Type B pancreatic cell (in vitro differentiated cells): ENCODE measurements at places on chromosomes 12 and 14.

GRCh38 chr14:34030864-34031263, 80.0 kb upstream of the EGLN3 start:
- H3K4me1 ChIP-seq, result peaks cover 28% of the 10 kb centered on the region
- H3K27me3 ChIP-seq, result no peaks in the 10 kb centered on the region
- no peak for DNase-seq

- no peaks in the 10 kb centered on the region for H3K4me1 ChIP-seq
- no peak overlapping the region for H3K4me3 ChIP-seq
- no peaks in the 10 kb centered on the region for H3K27me3 ChIP-seq
Observed at GRCh38 chr14:54147282-54147681, 190.7 kb upstream of the BMP4 start.

- no peak overlapping the region for H3K27ac ChIP-seq
- H3K36me3 ChIP-seq, result no peaks in the 10 kb centered on the region
- H3K27me3 ChIP-seq, result peaks cover 19% of the 10 kb centered on the region
Observed at GRCh38 chr12:52418576-52419110, 12.5 kb upstream of the KRT82 start.

DNA sequence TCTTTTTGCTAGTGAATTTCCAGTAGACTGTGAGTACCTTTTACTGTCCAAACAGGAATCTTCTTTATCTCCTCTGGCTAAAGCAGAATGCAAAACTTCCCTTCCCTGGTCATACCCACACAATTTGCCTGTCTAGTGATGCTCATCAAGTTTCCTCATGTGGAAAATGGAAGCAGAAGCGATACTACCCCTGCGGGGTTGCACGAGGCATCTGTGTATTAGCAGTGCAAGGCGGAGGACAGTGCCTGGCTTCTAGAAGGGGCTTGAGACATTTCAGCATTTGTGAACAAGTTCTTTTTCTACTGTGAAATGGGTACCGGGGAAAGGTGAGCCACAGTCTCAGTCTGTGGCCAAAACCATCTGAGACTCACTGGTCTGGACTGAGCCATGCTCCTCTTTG, 340.9 kb downstream of the AACS start:
- no peak overlapping the region for H3K4me3 ChIP-seq
- no peaks in the 10 kb centered on the region for H3K4me1 ChIP-seq
- H3K27me3 ChIP-seq, result peaks cover 12% of the 10 kb centered on the region
- H3K36me3 ChIP-seq, result peaks cover 4% of the 10 kb centered on the region

GRCh38 chr12:109027767-109028166, 6.9 kb upstream of the SVOP start:
- no peaks in the 10 kb centered on the region for H3K4me1 ChIP-seq
- H3K36me3 ChIP-seq, result no peaks in the 10 kb centered on the region
- DNase-seq, result no peak
- H3K4me3 ChIP-seq, result no peak overlapping the region
- H3K27ac ChIP-seq, result no peak overlapping the region
- peaks cover 27% of the 10 kb centered on the region for H3K27me3 ChIP-seq

GRCh38 chr12:442235-442884, 17.4 kb upstream of the B4GALNT3 start:
- no peaks in the 10 kb centered on the region for H3K27me3 ChIP-seq
- no peak overlapping the region for H3K4me3 ChIP-seq
- DNase-seq, result no peak

DNA sequence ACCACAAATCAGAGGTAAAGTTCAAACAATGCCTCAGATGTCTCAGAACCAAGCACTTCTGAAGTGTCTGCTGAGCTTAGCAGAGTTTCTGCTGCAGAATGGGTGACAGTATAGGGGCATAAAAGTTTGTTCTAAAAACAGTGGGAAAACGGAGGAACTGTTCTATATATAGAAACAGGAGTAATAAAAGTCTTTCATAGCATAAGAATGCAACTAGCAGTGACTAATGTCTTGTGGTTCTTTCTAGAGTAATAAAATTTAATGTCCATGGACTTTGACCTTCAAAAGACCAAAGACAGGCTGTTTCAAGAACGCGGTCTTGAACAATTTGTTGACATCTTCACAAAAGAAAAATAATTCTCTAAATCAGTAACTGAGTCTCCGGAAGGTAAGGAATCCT, 107.5 kb upstream of the FAR2 start:
- peak overlapping the region; percentile 53 for H3K27ac ChIP-seq
- peak overlapping the region; percentile 2 for H3K4me3 ChIP-seq
- no peaks in the 10 kb centered on the region for H3K36me3 ChIP-seq

GRCh38 chr12:43285159-43285598, 266.8 kb downstream of the ADAMTS20 start:
- no peak for DNase-seq
- no peaks in the 10 kb centered on the region for H3K36me3 ChIP-seq
- H3K27me3 ChIP-seq, result no peaks in the 10 kb centered on the region
- H3K27ac ChIP-seq, result peak overlapping the region; percentile 9

DNA sequence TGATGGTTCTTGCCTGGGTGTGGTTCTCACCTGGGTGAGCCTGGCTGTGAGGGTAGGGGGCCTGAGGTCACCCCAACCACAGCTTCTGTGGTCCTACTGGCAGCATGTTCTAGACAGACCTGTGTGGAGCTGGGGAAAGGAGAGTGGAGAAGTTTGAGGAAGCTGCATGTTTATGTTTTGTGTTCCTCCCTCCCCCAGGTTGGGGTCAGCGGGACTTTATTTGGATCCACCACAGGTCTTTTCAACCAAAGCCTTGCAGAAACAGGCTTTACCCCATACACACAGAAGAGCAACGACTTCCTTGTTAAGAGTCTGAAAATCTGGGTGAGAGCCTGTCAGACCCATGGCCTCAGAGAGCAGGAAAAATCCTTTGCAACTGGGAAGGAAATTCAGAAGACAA, 5.6 kb downstream of the CD9 start:
- peaks cover 28% of the 10 kb centered on the region for H3K4me1 ChIP-seq
- H3K36me3 ChIP-seq, result peaks cover 28% of the 10 kb centered on the region
- DNase-seq, result no peak
- peak overlapping the region; percentile 73 for H3K4me3 ChIP-seq
- peak overlapping the region; percentile 80 for H3K27ac ChIP-seq
